ENCODE measurements at places on chromosomes 7 and 10.

DNA sequence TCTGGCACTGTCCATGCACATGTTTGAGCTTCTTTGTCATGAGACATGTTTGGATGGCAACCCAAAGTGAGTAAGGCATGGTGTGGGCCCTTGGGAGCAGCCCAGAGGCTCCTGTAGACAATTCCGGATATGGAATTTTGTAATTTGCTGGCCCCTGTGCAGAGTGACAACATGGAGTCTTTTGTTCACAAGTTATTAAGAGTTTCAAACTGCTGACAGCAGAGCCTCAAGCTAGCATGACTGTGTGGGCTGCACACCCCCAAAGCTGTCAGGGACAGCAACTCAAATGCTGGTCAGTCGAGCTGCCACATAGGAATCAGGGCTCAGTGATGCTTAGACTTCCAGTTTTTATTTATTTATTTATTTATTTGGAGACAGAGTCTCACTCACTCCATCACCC is 7.0 kb upstream of the MYL7 start:
- DNase-seq = no peak

- DNase-seq = no peak
Observed at GRCh38 chr7:41578700-41579099, 124.2 kb downstream of the INHBA start.

DNA sequence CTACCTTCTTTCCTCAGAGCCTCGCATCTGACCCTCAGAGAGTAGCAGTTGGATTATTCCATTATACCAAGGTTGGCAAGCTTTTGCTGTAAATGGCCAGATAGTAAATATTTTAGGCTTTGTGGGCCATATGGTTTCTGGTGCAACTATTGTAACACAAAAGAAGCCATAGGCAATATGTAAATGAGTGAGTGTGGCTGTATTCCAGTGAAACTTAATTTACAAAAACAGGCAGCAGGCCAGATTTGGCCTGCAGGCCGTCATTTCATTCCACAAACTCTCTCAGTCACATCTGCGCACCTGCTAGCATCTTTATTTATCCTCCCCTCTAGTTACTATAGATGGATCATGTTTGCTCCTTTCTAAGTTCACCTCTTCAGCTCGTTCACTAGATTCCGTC is 6.7 kb downstream of the ZNF518A start:
- no peak for DNase-seq

DNA sequence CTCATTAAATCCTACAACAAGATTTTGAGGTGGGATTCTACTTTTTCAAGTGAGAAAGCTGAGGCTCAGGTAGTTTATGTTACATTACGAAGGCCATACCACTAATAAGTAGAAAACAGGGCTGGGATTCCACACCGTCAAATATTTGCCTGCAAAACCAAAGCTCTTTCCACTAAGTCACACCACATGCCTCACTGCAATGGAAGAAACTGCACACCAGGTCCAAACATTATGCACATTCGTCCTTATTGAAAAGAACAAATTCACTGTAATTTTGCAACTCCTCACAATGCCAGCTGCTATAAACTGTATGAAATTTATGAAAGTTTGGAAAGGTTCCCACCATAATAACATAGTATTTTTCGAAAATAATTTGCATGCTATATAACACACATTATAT is 66.5 kb downstream of the DGKB start:
- DNase-seq = no peak

DNA sequence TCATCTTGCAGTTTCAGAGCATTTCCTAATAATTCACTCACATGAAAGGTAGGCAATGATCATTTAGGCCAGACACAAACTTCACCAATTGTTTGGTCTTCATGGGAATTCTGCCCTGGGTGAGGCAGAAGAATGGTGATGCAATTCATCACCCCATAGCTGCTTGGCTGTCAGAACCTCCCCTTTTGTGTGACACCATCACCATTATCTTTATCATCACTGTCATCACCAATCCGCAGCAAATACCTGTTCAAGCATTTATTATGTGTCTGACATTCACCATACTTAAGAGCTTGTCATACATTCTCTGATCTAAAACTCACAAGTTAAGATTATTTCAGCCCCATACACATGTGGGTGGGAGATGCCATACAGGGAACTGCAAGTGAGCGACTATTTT is 799.5 kb upstream of the LRRN3 start:
- DNase-seq = no peak

- no peak for DNase-seq
Observed at GRCh38 chr10:44761076-44761475, 150.1 kb upstream of the TMEM72 start.
